Sigmoid colon (tissue), 7 donors: ENCODE measurements at places on chromosomes 6 and 20. TPM values are rescaled to one million over a fixed set of nuclear protein-coding genes. Genes with fewer than 3 reads are reported as not detected.

DNA sequence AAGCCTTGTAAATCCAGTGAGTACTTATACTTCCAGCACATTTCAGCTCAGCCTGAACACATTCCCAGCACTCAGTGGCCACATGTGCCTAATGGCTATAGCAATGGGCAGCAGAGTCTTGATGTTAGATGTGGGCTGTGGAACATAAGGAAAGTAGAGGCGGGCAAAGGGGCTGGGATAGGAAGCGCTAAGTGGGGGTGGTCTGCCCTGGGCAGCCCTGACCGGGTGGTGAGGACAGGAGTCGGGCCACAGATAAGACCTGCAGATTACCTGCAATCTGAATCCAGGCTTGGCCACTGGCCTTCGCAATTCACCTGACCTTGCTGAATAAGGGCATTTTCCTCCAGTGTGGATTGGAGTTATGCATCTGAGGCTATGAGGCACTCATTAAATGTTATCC, 11.1 kb upstream of the HMGA1 start:
- DNase-seq, result no peak

GRCh38 chr6:125987026-125987617, 782 bp downstream of the TRMT11 start:
- DNase-seq, result no peak

The MDFI gene
- 5.6 TPM for total RNA-seq

GRCh38 chr6:34104186-34104585, 41.7 kb downstream of the GRM4 start:
- DNase-seq, result no peak

GRCh38 chr6:94052749-94053148, 633.4 kb upstream of the EPHA7 start:
- no peak for DNase-seq

The DEFB132 gene
- total RNA-seq, result not detected

DNA sequence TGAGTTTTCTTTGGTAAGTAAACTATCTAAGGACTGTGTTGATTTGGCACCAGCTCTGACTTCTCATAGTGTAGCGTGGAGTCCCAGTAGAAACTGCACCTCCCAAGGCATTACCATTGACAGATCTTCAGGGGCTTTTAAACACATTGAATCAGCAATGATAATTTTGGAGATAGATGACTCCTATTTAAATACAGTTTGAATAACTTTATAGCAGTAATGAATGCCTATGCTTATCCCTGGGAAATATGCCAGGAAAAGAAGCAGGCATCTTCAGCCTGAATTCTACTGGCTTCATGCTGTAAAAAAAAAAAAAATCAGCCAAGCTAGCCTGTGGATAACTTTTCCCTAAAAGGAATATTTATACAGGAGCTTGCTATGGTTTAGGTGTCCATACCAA, 895.9 kb downstream of the EYS start:
- no peak for DNase-seq

- DNase-seq, result no peak
Measured at GRCh38 chr6:36263390-36264000, 6.4 kb upstream of the PNPLA1 start.

GRCh38 chr6:15499125-15499524, 163.7 kb downstream of the DTNBP1 start:
- DNase-seq, result no peak

- DNase-seq, result no peak
Measured at GRCh38 chr6:21200134-21200870, 393.2 kb upstream of the SOX4 start.

The CGA gene
- not detected for total RNA-seq

DNA sequence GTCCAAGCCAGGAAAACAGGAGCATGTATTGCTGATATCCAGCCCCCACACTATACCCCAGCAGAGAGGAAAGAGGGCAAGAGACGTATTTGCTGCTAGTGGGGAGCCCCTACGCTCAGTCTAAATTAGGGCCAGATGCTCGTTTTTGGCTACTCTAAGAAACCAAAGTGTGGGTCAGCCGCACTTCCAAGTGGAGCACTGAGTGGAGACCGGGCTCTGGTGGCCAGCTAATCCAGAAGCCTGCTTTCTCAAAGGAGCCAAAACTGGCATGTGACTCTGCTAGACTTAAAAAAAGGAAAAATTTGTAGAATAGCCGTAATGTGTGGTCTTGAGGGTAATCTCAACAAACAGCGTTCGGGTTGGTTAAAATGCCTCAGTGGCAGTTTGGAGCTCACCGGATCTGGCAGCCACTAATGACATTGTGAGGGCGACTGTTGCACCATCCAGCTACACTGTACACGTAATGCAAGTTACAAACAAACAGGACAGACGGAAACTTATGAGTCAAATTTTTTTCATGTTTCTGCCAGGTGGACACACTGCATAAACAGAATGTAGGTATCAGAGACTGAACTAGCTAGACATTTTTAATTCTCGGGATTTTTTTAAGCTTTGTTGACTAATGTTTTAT, 230.9 kb downstream of the FOXC1 start:
- DNase-seq, result no peak

The MYBL2 gene
- total RNA-seq, result not detected

The IER3 gene
- 20.1 TPM for total RNA-seq
